Activated naive CD4-positive, alpha-beta T cell treated with Interleukin-2 at 50 U/mL for 16 hours (primary cell): ENCODE measurements at places on chromosomes 1 and 21.

GRCh38 chr1:6178751-6179563 lies 1.2 kb downstream of the CHD5 start:
- DNase-seq = no peak

DNA sequence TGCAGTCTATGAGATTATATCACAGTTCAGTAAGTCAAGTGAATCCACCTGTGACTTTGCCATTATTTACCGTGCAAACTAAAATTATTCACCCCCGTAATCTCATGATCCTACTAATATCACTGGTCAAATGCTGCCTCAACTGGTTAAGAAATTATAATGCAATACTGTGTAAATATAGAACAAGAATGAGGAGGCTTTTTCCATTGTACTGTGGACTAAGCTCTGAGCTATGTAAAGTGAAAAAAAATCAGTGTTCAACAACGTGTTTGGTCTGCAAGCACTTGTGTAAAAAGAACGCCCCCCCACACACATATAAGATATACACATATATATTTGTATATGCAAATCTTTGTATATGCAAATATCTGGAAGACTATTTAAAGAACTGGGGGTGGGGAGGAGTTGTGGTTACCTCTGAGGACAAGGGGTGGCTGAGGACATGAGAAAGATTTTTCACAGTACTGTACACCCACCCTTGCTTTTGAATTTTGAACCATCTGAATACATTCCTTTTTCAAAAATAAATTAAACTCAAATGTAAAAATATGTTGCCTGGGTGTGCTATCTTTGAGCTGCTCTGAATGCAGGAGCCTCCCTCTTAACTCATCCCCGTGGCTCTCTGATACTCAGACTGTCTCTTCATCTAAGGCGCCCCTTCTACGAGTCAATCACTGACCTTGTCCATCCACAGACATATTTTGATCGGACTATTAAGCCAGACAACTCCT lies 57.0 kb downstream of the PTP4A2 start:
- no peak for DNase-seq

GRCh38 chr1:241590719-241591118 lies 49.5 kb downstream of the CHML start:
- DNase-seq = no peak

DNA sequence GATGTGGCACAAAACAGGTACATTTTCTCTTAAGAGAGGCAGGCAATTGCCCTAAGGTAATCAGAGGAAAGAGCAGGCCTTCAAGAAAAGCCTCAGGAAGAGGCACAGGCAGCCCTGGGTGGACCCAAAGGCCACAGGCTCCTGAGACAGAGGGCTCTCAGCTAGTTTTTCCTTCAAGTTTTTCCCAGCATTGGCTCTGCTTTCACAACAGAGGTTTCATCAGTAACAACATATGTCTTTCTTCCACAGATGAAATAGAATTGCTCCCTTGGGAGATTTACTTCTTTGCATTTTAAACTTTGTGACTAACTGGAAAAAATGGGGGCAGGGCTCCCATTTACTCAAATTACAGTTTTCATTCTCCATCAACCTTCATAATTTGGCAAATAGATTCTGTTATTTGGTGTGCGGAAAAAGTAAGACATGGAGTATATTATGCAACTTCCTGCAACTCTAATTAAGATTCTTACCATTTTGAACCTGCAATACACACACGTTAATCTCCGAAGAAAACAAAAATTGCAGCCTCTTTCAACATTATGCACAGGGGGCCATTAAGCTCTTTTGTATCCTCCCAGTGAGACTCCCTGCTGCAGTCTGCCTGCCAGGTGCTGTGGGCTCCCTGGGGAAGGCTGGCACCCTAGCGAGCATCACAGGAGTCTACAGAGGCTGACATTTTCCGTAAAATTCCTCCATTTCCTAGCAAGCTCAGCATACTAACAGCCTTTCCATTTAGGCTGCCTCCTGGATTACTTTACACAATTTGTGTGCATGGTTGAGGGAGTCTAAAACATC lies 282.3 kb downstream of the USH2A start:
- no peak for DNase-seq

DNA sequence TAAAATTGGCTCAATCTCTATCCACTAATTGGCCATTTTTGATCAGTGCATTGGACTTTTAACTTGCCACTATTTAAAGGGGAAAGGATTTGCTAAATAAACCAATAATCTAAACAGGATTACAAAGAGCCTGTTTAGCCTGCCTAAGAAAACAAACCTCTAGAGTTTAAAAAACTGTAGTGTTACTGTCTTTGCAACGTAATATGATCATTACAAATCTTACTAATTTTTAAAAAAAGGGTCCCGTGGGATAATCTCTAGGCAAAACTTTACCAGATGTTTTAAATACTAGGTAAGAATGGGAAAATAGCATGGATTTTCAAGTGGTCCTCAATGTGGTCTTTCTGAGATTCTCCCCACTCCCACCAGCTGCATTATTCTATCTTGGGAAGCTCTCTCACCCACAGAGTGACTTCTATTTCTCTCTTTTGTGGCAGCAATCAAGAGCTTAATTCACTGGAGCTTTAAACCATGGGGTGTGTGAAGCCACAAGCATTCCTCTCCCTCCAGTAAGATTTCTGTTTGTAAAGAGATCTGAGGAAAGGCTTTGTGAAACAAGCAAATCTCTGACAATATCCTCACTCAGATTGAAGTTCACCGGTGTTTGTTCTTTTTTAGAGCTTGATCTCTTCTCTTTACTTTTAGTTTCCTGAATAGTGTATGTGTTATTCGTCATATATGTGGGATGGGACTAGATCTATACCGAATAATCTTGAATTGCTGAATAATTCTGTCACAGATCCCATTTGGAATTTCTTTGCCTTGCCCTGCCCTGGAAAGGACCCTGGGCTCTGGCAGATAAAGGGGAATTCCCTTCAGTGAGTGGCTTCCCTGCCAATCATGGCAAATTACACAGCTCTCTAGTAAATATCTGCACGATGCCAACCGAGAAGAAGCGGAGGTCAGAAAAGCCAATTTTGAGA lies 132.2 kb downstream of the TLR5 start:
- DNase-seq = no peak

- DNase-seq = no peak
These were observed 55.6 kb upstream of the ABCD3 start for GRCh38 chr1:94362466-94363058.

DNA sequence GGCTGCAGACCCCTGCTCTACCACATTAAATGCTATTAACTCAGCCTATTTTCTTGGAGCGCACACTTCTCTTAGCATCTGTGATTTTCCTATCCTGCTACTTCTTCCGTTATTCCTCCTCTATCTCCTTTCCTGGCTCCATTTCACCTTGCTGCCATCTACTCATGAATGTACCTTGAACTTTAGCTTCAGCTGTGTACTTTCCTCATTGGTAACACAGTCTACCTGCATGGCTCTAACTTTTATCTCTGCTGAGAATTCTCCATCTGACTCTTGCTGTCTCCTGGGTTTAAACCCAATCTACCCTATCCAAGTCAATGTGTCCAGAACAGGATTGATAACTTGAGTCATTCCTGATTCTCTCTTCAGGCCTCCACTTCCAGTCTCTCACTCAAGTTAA lies 67.6 kb upstream of the MCOLN3 start:
- DNase-seq = no peak

DNA sequence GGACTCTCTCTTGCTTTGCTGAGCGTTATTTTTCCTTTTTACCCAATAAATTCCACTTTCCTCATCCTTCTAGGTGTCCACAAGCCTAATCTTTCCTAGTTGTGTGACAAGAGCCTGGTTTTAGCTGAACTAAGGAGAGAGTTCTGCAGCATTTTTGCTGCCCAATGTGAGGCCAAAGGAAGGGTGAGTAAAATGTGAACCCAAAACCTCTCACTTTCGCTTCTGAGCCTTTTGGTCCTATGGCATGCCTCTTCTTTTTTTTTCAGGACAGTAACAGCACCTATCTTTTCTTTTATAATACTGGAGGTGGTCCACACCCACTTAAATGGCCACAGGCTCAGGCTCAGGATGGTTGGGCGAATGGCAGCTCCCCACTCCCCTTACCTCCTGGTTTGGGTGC lies 111.1 kb downstream of the COP1 start:
- DNase-seq = no peak

GRCh38 chr1:174812016-174812415 lies 187.7 kb upstream of the CACYBP start:
- no peak for DNase-seq
